ENCODE measurements at places on chromosomes 12 and 14.

DNA sequence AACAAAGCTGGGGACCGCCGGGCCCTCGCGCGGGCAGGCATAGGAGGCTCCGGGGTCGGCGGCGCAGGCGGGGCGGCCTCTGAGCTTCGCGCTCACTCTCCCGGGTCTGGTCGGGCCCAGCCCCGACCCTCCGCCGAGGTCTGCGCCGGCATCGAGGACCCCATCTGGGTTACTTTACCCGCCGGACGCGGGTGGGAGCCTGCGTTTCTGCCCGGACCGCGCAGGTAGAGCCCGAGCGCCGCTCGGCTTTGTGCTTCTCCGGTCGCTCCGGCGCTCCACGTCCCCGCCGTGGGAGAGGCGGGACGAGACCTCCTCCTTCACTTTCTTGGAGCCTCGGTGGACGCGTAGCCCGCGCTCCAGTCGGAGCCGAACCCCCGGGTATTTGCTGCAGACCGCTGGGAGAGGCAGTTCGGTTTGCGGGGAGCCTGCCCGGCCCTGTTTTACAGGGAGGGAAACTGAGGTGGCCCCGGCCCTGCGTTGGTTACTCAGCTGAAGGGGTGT is 63.2 kb downstream of the FBXL14 start:
- DNase-seq: no peak

DNA sequence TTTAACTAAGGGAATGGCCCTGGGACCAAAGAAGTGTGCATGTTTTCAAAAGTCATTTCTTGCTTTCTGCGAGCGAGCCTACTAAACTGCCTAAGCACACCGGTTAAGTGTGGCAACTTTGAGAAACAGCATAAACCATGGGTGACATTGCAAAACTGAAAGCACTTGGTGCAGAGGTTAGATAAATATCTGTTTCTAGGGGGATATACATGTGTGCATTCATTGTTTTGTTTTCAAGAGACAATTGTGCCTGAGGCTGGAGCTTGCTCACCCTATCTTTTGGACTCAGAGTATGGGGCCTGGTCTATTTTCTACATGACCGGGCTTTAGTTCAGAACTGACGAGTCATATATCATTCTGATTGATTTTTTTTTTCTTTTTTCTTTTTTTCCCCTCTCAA is 923.4 kb downstream of the NRXN3 start:
- DNase-seq: no peak

DNA sequence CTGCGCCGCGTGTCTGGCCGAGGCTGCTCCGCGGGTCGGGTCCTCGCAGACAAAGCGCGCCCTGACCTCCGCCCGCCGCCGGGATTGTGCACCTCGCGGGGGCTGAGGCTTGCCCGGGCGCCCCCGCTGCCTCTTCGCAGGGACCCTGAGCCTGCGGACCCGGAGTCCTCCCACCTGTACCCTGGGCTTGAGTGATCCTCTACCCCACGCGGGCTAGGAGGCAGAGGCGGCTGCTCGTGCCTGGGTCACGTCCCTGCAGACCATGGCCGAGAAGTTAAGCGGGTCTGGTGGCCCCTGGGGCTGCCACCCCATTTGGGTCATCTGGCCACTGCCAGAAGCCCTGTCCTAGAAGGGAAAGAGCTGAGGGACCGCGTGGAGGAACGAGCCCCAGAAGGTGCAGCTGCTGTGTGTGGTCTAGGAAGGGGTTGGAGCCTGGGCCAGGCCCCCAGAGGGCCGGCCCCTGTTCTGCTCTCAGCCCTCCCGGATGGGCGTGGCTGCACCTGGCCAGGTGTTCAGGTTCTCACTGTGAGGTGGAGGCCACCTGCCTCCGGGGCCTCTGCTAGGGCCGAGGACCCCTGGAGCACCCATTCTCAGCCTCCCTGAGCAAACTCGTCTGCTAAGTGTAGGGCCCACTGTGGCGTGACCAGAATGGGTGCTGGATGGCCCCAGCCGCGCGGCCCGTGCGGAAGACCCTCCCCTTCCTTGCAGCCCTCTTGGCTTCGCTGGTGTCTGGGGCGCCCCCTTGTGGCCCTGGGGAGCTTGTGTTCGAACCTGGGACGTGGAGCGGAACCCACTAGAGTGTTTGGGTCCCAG is 49.6 kb downstream of the LRCOL1 start:
- no peak for DNase-seq

DNA sequence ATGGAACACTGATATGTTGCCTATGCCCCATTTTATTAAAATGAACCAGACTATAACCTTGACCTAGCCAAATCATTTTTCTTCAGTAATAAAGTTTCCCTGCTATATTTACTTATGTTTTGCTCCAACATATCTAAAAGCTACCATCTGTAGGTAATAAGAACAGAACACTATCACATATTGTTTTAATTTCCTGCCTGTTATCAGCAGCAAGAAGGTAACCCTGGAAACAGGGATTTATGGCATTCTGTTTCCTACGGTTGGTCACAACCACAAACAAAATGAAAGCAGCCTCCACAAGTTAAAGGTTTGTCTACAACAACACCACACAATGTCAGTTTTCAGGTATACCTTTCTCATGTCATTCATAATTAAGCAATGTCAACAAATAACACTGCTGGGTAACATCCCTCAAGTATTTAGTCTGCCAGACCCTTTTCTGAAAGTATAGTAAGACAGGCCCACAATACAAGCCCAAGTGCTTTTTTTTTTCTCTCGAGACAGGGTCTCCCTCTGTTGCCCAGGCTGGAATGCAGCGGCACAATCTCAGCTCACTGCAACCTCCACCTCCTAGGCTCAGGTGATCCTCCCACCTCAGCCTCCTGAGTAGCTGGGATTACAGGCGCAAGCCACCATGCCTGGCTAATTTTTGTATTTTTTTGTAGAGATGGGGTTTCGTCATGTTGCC is 25.5 kb downstream of the GCH1 start:
- DNase-seq: no peak

- peak; percentile 94 for DNase-seq
Measured at GRCh38 chr12:106302401-106303201, at the start of gene TCP11L2. TSS of gene TCP11L2 (plus strand) at chr12:106302733. CDS start at chr12:106311076, 8,343 bp downstream.

DNA sequence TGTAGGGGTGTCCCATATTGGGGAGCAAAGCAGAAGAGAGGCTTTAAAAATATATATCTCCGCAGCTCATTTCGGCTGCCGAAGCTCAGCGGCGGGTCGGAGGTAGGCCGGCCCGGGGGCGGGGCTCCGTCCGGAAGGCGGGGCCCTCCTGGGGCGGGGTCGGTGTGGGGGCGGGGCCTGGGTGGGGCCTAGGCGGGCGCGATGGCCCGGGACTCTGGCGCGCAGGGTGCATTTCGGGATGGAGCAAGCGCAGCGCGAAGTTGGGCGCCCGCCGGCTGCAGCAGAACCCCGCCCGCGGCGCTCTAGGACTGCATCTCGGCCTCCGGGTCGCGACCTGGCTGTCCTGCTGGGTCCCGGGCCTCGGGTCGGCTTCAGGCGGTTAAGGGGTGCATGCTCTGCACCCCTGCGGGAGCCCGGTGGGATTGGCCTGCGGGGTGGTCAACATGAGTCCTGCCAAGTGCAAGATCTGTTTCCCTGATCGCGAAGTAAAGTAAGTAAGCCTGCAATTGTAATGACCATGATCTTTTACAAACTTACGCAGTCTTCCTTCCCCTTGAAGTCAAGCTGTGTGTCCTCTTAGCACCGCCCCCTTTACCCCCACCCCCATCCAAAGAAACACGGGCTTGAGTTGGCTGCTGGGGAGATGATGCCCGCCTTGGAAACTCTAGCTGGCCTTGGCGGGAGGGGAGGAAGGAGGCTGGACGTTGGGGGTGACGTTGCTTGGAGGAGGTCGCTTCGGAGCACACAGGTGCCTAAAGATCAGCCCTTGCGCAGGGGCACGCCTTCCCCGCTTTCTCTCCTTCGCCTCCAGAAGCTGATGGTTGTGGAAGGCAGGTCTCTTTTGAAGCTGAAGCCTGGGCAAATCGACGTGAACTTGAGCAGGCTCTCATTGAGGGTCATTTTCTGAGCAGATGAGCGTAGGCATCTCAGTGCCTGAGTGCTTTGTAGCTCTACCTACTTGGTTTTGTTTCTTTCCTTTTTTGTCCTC is 38.4 kb downstream of the ACACB start:
- DNase-seq: peak; percentile 90
